ENCODE measurements at places on chromosomes 5 and 9. TPM values are rescaled to one million over a fixed set of nuclear protein-coding genes. Genes with fewer than 3 reads are reported as not detected.

The TYRP1 gene
- total RNA-seq = 0.15 TPM

DNA sequence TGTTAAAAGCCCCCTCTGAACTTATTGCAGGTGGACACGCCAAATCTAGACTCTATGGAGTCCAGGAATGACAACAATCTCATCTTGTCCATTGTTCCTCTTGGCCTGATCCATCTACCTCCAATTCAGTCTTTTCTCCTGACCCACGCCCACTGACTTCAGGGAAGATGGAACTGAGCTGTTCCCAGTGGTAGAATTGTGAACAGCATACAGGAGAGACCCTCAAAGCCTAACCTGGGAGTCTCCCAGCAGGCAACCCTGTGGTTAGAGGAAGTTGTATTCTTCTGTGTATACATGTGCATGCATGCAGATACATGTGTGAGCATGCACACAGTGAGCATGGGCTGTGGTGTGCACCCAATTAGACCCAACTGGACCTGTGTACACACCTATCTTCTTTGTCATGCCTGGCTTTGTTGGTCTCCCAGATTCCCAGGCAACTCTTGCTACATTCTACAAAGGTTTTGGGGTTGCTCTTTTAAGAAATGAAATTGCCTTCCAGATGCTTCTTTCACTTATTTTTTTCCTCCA is 286.0 kb downstream of the ZSWIM6 start:
- no peak for DNase-seq

GRCh38 chr9:110447476-110447875 is 109.8 kb upstream of the TXNDC8 start:
- no peak for DNase-seq

- DNase-seq = no peak
Observed at GRCh38 chr9:13865869-13866268, 448.1 kb downstream of the NFIB start.
